ENCODE measurements at places on chromosomes 2 and 18.

- DNase-seq, result peak; percentile 37
- H3K27me3 ChIP-seq, result no peaks in the 10 kb centered on the region
- no peaks in the 10 kb centered on the region for H3K36me3 ChIP-seq
- no peak overlapping the region for H3K27ac ChIP-seq
- no peaks in the 10 kb centered on the region for H3K4me1 ChIP-seq
These were observed 359.3 kb downstream of the KIAA1328 start for GRCh38 chr18:37188016-37188791.

GRCh38 chr2:218547978-218548377 lies 20.2 kb downstream of the USP37 start:
- H3K4me1 ChIP-seq, result no peaks in the 10 kb centered on the region
- H3K36me3 ChIP-seq, result peaks cover 32% of the 10 kb centered on the region
- H3K4me3 ChIP-seq, result no peak overlapping the region
- no peak for DNase-seq
- no peaks in the 10 kb centered on the region for H3K27me3 ChIP-seq

GRCh38 chr2:77387324-77387723 lies 134.9 kb downstream of the LRRTM4 start:
- H3K27me3 ChIP-seq, result no peaks in the 10 kb centered on the region
- no peak for DNase-seq
- no peak overlapping the region for H3K27ac ChIP-seq
- H3K4me1 ChIP-seq, result no peaks in the 10 kb centered on the region
- no peaks in the 10 kb centered on the region for H3K36me3 ChIP-seq

DNA sequence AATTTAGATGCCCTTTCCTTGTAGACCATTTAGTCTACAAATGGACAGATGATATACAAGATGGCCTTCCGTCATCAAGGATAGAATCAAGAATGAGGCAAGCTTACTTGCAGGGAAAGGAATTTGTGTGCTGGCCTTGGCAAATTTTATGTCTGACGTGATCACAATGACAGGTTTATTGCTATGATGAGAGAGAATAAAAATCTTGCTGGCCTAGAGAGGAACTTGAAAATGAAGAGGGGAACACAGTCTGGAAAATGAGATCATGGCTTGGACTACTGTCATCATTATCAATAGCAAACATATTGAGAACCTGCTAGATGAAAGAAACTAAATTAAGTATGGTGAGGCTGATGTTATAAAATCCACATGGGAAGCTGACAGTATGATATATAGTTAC lies 66.0 kb downstream of the CSRNP3 start:
- DNase-seq, result no peak
- no peaks in the 10 kb centered on the region for H3K27me3 ChIP-seq
- no peak overlapping the region for H3K4me3 ChIP-seq
- no peak overlapping the region for H3K27ac ChIP-seq

GRCh38 chr18:10930076-10930475 lies 219.3 kb downstream of the PIEZO2 start:
- H3K4me1 ChIP-seq, result peaks cover 40% of the 10 kb centered on the region
- H3K27me3 ChIP-seq, result no peaks in the 10 kb centered on the region
- no peak for DNase-seq
- H3K27ac ChIP-seq, result no peak overlapping the region
- no peaks in the 10 kb centered on the region for H3K36me3 ChIP-seq

DNA sequence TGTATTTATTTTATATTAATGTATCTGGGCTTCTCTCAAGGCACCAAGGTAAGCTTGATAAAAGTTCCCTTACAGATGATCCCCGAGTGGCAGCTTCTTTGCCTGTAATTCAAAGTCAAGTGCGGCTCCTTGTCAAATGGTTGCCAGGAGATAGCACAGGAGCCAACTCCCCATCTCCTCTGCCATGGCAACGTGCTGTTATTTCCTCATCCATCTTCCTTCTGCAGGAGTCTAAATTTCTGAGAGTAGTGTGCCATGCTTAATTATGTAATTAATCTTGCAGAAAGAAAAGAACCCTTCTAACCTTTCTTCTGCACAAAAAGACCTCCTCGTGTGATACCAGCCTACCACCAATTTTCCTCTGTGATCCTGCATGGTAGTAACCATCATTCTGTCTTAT lies 46.2 kb upstream of the ACMSD start:
- H3K27me3 ChIP-seq, result no peaks in the 10 kb centered on the region
- no peaks in the 10 kb centered on the region for H3K4me1 ChIP-seq
- no peak overlapping the region for H3K27ac ChIP-seq
- no peak for DNase-seq
- no peaks in the 10 kb centered on the region for H3K36me3 ChIP-seq

DNA sequence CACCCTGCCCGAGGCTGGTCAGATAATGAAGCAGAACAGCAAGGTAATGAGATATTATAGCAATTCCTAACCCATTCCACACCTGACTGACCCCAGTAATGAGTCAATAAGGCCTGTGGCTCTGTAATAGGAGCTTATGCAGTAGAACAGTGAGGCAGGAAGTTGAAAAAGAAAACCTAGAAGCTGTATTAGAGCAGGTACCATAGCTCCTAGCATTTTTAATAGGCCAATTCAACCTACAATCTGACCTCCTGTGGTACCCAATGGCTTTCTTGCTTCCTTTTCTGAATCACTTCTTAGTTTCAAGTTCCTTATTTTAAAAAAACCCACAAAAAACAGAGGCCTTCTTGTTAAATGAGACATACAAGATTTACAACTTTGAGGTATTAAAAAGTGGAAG lies 43.6 kb upstream of the MAP2 start:
- H3K4me1 ChIP-seq, result peaks cover 4% of the 10 kb centered on the region
- no peak overlapping the region for H3K27ac ChIP-seq
- H3K4me3 ChIP-seq, result no peak overlapping the region
- no peaks in the 10 kb centered on the region for H3K36me3 ChIP-seq
- no peak for DNase-seq
- no peaks in the 10 kb centered on the region for H3K27me3 ChIP-seq

- no peaks in the 10 kb centered on the region for H3K27me3 ChIP-seq
- H3K27ac ChIP-seq, result 0 out of 2 replicates have a peak overlapping the region, but pooled peaks have one; percentile 19
- peaks cover 8% of the 10 kb centered on the region for H3K4me1 ChIP-seq
- peak; percentile 50 for DNase-seq
- H3K36me3 ChIP-seq, result no peaks in the 10 kb centered on the region
These were observed 30.9 kb upstream of the OSBPL6 start for GRCh38 chr2:178163395-178163794.

DNA sequence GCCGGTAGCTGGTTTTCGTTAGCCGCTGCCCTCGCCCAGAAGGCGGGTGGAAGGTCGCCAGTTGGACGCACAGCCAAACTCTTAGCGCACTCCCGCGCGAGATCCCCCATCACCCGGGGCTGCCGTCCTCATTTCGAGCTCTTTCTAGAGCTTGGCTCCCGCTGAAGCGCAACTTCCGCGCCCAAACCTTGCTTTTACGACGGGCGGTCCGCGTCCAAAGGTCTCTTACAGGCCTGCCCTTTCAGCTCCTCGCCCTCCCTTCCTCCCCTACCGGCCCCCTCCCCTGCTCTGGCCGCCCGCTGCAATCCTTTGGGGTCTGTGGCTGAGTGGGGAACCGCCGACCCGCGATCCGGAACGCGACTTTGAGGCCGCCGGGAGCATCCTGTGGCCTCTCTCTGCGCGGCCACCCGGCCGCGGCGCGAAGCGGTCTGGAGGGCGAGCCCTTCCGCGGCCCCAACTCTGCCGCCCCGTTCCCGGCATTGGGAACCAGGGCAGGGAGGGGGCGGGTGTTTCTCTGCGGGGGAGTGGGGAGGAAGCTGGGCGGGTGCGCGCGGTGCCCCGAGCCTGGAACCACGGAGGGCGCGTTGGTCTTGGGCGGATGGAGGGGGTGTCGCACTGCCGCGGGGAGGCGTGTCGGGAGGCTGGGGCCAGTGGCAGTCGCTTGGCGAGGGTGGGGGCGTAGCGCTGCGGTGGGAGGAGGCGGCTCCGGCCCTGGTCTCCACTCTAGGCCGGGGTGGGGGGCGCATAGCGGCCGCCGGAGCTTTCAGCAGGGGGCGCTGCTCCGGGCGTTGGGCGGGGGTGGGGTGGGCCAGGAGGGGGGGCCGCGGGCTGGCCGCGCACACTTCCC lies at the start of gene GDF7:
Gene GDF7, plus strand, starts transcription at position 841 of the 847 bp plus-strand sequence. CDS start 96 bp downstream, outside the sequence.
- H3K36me3 ChIP-seq, result no peaks in the 10 kb centered on the region
- peak; percentile 30 for DNase-seq
- peaks cover 90% of the 10 kb centered on the region for H3K27me3 ChIP-seq
- no peaks in the 10 kb centered on the region for H3K4me1 ChIP-seq
- H3K4me3 ChIP-seq, result peak within 1 kb of the TSS; percentile 38
- H3K27ac ChIP-seq, result no peak within 1 kb of the TSS

- no peaks in the 10 kb centered on the region for H3K27me3 ChIP-seq
- no peaks in the 10 kb centered on the region for H3K4me1 ChIP-seq
- H3K27ac ChIP-seq, result no peak overlapping the region
- no peak overlapping the region for H3K4me3 ChIP-seq
- no peak for DNase-seq
These were observed 74.1 kb upstream of the KLHL14 start for GRCh38 chr18:32846896-32847295.

DNA sequence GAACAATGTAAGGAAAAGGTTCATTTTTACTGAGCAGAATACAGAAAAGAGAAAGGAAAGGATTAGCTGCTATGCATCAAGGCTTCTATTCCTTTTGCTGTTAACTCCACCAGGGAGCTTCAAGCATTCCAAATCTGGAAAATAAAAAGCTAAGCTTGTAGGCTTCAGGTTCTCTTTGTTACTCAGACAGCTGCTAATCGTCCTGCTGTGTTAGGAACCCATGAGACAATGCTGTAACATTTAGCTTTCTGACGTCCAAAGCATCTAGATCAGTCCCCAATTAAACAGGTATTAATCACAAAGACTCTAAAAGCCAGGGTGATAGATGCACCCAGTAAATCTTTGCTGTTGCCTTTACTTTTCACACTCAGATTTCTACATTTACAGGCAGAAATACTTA lies 103.8 kb downstream of the EPHA4 start:
- H3K4me3 ChIP-seq, result no peak overlapping the region
- 0 out of 2 replicates have a peak, but pooled peaks cover 9% of the 10 kb centered on the region for H3K4me1 ChIP-seq
- H3K27ac ChIP-seq, result no peak overlapping the region
- 0 out of 2 replicates have a peak, but pooled peaks cover 5% of the 10 kb centered on the region for H3K36me3 ChIP-seq
- no peaks in the 10 kb centered on the region for H3K27me3 ChIP-seq
- DNase-seq, result no peak

DNA sequence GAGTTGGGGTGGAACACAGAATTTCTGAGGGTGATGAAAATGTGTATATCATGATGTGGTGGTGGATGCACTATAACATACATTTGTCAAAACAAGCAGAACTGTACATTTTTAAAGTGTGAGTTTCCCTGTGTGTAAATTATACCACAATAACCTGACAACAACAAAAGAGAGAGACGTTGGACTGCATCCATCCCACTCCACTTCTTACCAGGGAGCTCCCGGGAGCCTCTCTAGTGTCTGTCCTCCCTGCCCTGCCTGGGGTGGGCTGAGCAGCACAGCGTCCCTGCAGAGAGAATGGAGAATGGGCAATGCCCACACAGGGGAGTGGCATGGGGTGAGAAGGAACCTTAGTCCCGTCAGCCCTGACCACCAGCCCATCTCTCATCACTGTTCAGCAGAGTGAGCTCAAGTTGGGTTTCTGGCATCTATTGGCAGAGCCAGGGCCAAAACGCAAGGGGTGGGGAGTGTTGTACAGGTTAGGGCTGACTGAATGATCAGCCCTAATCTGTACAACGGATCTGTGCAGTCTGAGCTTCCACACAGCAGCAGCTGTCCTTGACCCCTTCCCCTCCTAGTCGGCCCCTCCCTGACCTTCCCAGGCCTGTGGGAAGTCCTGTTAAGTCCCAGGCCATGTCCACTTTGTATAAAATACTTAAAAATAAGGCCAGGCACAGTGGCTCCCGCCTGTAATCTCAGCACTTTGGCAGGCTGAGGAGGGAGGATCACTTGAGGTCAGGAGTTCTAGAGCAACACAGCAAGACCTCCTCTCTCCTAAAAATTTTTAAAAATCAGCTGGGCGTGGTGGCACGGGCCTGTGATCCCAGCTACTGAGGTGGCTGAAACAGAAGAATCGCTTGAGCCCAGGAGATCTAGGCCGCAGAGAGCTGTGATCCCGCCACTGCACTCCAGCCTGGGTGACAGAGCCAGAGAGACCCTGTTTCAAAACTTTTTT lies 3.3 kb upstream of the PROC start:
- no peaks in the 10 kb centered on the region for H3K36me3 ChIP-seq
- H3K4me3 ChIP-seq, result no peak overlapping the region
- H3K4me1 ChIP-seq, result peaks cover 35% of the 10 kb centered on the region
- DNase-seq, result no peak

DNA sequence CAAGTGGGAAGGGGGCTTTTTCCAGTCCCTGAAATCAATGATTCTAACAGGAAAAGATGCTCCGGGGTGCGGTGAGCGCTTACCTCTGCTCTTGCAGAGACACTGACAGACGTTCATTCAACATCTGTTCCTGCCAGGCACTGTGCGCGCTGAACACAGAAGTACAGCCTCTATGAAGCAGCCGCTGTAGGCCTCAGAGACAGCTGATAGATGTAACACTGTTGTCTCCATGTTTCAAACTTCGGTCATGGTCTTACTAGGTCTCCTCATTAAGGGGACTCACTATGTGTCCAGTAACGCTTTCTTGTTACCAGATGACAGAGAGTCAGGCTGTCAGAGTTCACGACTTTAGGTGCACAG lies 649 bp upstream of the CLIP4 start:
- H3K36me3 ChIP-seq, result no peaks in the 10 kb centered on the region
- peaks cover 50% of the 10 kb centered on the region for H3K4me1 ChIP-seq
- H3K27me3 ChIP-seq, result no peaks in the 10 kb centered on the region
- peak; percentile 48 for DNase-seq
- H3K27ac ChIP-seq, result peak overlapping the region; percentile 88

- H3K27me3 ChIP-seq, result no peaks in the 10 kb centered on the region
- peaks cover 22% of the 10 kb centered on the region for H3K4me1 ChIP-seq
- H3K36me3 ChIP-seq, result no peaks in the 10 kb centered on the region
- peak overlapping the region; percentile 92 for H3K4me3 ChIP-seq
- DNase-seq, result no peak
These were observed 677 bp upstream of the SMAD4 start for GRCh38 chr18:51029378-51029693.

DNA sequence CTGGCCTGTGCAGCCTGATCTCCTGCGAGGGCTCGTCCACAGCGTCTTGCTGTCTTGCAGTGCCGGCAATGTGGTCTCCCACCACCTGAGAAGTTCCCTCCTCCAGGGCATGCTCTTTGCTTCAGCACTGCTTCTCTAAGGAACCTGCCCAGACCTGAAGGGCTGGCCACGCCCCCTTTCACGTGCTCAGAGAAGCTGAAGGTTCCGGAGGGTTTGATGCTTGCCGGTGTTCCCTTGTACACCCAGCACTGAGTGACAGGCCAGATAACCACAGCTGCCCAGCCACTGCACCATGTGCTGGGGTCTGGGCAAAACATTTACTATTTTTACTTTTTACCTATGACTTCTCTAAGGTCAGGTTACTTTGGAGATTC lies 1.7 kb upstream of the POLR2D start:
- H3K27ac ChIP-seq, result no peak overlapping the region
- H3K4me3 ChIP-seq, result no peak overlapping the region
- H3K27me3 ChIP-seq, result no peaks in the 10 kb centered on the region
- peaks cover 6% of the 10 kb centered on the region for H3K4me1 ChIP-seq
- H3K36me3 ChIP-seq, result peaks cover 14% of the 10 kb centered on the region
- no peak for DNase-seq

DNA sequence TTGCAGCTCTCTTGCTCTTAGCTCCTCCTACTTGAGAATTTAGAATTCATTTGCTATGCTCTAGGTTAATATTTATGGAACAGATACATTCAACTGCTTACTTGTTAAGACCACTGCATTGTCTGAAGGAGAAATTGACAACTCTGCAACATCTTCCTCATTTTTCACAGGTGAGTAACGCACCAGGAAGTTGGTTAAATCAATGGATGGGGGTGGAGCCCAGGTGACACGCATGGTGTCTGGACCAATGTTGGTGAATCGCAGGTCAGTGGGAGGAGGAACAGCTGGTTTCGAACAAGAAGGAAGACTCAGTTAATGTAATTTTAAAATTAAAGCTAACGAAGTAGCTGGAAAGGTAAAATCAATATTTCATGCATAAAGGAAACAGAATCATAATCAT lies 44.3 kb downstream of the FN1 start:
- H3K4me1 ChIP-seq, result peaks cover 5% of the 10 kb centered on the region
- H3K36me3 ChIP-seq, result peaks cover 100% of the 10 kb centered on the region
- no peak for DNase-seq
- no peaks in the 10 kb centered on the region for H3K27me3 ChIP-seq
